ENCODE measurements at places on chromosomes 5 and 9.

- no peak for DNase-seq
Observed at GRCh38 chr5:142316051-142316450, 8.8 kb downstream of the SPRY4 start.

GRCh38 chr5:163623524-163623923 is 118.1 kb downstream of the MAT2B start:
- DNase-seq = no peak

GRCh38 chr5:4901924-4902323 is 238.2 kb upstream of the ADAMTS16 start:
- no peak for DNase-seq

GRCh38 chr9:18857334-18857733 is 175.7 kb downstream of the SAXO1 start:
- DNase-seq = no peak

DNA sequence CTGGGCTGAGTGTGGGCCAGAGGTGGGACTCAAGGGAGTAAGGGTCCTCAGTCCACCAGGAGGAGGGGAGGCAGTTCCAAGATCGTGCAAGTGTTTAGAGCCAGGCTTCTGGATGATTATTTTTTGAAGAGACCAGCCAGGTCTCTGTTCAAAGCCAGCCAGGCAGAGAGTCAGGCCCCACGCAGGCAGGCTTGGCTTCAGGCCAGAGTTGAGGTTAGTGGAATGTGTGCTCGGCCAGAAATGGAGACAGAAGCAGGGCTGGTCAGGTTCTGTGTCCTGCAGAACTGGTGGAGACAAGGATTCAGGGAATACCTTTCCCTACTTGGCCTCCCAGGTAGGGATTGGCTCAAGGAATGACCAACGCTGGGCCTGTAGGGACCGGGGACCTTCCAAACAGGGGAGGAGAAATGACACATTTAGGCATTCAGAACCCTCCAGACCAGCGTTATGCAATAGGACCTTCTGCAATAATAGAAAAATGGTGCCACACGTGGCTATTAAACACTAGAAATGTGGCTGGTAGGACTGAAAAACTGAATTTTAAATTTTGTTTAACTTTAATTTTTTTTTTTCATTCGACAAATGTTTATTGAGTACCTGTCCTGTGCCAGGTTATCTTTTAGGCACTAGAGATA is 106.2 kb downstream of the CMYA5 start:
- DNase-seq = no peak

- no peak for DNase-seq
Observed at GRCh38 chr9:37540634-37541033, 35.5 kb downstream of the FBXO10 start.

- DNase-seq = no peak
Observed at GRCh38 chr5:115241881-115242642, 20.6 kb downstream of the PGGT1B start.

GRCh38 chr5:5080790-5081189 is 59.3 kb upstream of the ADAMTS16 start:
- DNase-seq = no peak

GRCh38 chr5:174553556-174553955 is 170.8 kb upstream of the MSX2 start:
- DNase-seq = no peak

GRCh38 chr5:89445106-89445745 is 562.2 kb upstream of the MEF2C start:
- no peak for DNase-seq

DNA sequence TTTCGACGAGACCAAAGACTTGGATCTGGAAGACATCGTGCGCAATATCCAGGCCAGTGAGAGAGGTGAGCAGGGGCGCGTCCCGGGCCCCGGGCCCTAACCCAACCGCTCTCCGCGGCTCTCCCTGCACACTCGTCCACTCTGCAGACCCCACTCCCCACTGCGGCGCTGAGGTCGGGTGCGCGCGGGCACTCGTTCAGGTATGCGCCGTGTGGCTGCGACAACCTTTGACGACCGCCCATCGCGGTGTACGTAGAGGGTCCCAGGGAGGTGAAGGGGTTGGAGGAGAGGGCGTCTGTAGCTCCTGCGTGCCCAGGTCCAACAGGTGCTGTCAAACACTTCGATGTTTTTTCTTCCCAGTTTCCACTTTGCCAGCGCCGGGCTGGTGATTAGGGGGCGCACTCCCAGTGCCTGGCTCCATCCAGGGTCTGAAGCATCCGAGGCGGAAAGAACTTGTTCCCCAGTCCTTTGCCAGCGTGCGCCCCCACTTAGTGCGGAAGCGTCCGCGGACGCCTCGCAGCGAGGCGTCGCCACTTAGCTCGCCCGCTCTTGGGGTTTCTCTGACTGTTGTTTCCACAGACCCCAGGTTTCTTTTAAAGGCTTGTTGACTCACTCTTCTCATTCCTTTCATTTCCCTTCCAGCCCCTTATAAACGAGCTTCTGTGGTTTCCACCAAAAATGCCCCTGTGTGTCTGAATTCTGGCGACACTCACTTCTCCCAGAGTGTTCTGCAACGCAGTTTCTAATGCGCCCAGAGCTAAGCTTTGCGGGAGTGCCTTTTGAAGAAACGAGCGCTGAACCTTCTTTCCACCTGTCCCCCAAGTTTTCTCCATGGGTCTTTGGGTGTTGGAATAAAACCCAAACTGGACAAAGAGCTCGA is 1.6 kb downstream of the NPR3 start:
- DNase-seq = no peak

DNA sequence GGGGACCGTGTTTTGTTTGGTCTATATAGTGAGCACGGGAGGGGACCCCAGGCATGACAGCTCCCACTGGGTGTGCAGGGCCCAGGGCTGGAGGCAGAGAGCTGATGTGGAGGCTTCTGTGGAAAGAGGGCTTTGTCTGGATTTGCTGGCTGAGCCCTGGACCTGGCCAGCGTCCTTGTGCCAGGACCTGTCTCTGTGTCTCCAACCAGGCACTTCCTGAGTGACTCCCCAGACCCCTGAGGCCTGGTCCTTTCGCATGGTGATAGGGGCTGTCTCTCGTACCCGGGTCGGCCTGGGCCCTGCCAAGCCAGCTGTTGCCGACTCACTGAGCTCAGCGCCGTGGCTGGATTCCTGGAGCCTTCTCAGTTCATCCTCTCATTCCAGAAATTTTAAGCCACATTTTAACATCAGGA is 77.6 kb downstream of the ADAMTS2 start:
- DNase-seq = no peak

- no peak for DNase-seq
Observed at GRCh38 chr9:113514748-113515147, 51.2 kb downstream of the RGS3 start.

DNA sequence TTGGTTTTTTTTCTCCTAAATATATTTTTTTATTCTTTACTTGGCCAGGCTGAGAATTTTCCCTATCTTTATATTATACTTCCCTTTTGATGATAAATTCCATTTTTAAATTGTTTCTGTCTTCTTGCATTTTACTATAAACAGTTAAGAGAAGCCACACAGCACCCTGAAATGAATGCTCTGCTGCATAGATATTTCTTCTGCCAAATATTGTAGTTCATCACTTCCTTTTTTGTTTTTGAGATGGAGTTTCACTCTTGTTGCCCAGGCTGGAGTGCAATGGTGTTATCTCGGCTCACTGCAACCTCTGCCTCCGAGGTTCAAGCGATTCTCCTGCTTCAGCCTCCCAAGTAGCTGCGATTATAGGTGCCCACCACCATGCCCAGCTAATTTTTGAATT is 8.5 kb upstream of the INIP start:
- DNase-seq = no peak

DNA sequence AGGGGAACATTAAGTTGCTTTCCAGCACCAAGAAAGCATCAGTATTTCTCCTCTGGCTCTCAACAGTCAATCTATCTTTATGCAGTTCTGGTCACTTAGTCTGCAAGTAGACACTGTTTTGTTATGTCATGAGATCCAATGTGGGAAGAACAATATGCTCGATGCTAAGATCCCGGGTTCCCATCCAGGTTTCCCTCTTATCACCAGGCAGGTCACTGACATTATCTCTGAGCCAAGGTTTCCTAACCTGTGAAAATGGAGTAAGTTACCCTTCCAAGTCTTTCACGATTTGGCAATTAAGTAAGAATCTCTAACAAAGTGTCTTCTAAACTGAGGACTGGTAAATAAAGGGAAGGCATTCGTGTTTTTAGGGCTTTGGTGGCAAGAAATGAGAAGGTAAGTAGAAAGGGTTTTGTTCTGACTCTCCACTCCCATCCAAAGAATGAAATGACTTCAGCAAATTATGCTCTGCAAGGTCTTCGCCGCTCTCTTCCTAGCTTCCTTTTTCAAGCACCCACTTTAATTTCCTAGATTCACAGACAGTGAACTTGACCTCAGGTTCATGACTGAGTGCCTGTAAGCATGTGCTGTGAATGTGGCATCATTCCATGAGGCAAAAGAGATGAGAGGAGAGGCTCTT is 86.4 kb downstream of the DCP2 start:
- no peak for DNase-seq

DNA sequence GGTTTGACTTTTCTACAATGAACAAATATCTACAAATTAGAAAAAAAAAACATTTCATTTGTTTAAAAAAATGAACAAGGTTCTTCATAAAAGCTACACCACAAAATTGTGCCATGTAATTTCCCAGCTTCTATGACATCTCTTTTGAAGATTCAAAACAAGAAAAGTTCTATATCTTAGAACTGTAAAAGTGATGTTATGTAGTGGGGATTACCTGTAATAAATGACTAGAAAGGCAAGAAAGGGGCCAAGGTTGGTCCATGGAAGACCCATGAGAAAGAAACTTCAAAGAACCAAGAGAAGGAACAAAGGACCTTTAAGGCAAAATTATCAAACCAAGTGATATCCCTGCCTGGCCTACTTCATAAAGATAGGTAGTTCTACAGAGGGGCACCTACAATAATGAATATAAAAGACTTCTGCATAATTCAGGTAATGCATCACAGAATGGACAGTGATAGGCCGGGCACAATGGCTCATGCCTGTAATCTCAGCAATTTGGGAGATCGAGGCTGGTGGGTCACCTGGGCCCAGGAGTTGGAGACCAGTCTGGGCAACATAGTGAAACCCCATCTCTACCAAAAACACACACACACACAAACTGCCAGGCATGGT is 7.6 kb downstream of the MLLT3 start:
- DNase-seq = no peak

- no peak for DNase-seq
Observed at GRCh38 chr5:139178935-139179334, 19.2 kb downstream of the SIL1 start.

GRCh38 chr5:458547-459353 is 15.8 kb downstream of the EXOC3 start:
- DNase-seq = no peak

- no peak for DNase-seq
Observed at GRCh38 chr5:131563434-131564228, 71.4 kb downstream of the RAPGEF6 start.

DNA sequence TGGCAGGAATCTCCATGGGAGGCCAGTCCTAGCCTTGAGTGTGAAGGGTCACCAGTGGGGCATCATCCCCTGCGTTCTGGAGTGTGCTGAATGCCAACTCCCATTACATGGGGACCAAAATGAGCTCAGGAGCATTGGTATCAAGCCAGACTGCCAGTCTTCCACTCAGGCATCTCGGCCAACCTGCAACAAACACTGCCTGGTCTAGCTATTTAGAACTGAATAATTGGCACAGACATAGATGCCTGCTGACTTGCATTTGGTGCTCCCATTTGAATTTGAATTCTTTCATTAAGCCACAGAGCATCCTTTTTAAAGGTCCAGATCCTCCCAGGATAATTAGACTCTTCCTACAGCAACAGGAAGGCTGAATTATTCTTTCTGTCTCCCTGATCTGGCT is 116.6 kb upstream of the ABCA1 start:
- no peak for DNase-seq

GRCh38 chr9:94779031-94779430 is 52.5 kb downstream of the AOPEP start:
- DNase-seq = no peak

DNA sequence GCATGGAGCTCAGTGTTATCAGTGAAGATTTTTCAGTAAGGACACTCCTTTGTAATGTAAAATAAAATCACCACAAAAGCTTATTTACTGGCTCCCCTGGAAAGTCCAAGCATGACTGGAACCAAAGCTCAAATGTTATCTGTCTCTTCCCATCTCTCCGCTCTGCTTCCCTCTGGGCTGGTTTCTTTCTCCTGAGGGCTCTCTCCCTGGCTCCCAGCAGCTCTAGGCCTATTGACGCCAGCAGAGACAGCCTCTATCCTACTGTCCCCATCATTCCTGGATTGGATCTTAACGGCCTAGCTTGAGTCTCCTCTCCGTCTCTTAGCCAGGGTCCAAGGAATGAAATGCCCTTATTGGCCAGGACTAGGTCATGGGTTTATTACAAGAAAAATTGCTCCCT is 86.1 kb downstream of the TMEM167A start:
- DNase-seq = no peak

DNA sequence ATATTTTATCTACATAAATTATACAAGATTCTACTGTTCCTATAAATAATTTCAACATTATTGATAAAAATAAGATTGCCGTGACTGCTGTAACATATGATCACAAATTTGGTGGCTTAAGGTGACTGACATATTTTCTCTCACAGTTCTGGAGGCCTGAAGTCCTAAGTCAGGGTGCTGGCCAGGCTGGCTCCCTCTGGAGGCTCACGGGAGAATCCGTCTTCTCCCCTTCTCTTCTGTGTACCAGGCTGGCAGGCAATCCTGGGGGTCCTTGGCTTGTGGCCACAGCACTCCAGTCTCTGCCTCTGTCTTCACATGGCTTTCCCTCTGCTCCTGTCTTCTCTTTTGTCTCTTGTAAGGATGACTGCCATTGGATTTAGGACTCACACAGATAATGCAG is 31.7 kb upstream of the IRX2 start:
- DNase-seq = no peak

- no peak for DNase-seq
Observed at GRCh38 chr5:61779743-61780142, 447.7 kb downstream of the ZSWIM6 start.

- DNase-seq = peak; percentile 43
Observed at GRCh38 chr5:139565411-139566305, 4.5 kb downstream of the UBE2D2 start.

GRCh38 chr5:96961053-96961452 is 25.2 kb downstream of the LNPEP start:
- DNase-seq = no peak

GRCh38 chr9:70533492-70533891 is 119.0 kb upstream of the KLF9 start:
- no peak for DNase-seq

DNA sequence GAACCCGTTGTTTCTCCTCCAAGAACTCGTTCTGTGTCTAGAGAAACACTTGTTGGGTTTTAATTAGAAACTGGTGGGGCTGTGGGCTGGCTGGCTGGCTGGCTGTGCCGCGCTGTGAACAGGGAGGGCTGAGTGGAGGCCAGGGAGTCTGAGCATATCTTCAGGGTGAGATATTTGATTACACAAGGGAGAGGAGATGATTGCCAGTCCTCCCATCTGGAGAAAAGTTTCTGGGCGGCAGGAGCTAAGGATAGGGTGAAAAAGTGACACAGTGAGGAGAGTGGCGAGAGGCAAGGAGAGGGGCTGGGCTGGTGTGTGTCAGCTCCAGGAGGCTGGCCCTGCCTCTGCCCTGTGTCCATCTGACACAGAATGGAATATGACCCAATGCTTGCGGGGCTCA is 63.0 kb downstream of the GDNF start:
- no peak for DNase-seq
